Vein endothelial cell (primary cell): ENCODE measurements at places on chromosomes 2 and 18. TPM values are rescaled to one million over a fixed set of nuclear protein-coding genes. Genes with fewer than 3 reads are reported as not detected.

The EMILIN1 gene
- total RNA-seq: 1.4 and 2.9 TPM in 2 replicates

The PIEZO2 gene
- total RNA-seq: 103 and 134 TPM in 2 replicates

The VWA3B gene
- not detected in 2 replicates for total RNA-seq

The CRYGC gene
- total RNA-seq: not detected in 2 replicates

The SIX3 gene
- total RNA-seq: not detected in 2 replicates

The SLC5A7 gene
- total RNA-seq: not detected in 2 replicates

The ACTG2 gene
- 0.67 TPM in 1 of 2 replicates, not detected in the other for total RNA-seq

The FABP1 gene
- not detected in 2 replicates for total RNA-seq

The PROC gene
- not detected in 2 replicates for total RNA-seq

The BMP10 gene
- 0.33 TPM in 1 of 2 replicates, not detected in the other for total RNA-seq

The IGFBP5 gene
- 0.48 and 0.65 TPM in 2 replicates for total RNA-seq

The NRP2 gene
- 272 and 443 TPM in 2 replicates for total RNA-seq

The RGPD3 gene
- 0.33 and 0.38 TPM in 2 replicates for total RNA-seq

The RTP5 gene
- total RNA-seq: not detected in 2 replicates

The AGAP1 gene
- total RNA-seq: 8.8 and 13.2 TPM in 2 replicates

The OBSL1 gene
- 18.5 and 22.5 TPM in 2 replicates for total RNA-seq

The CHRND gene
- not detected in 2 replicates for total RNA-seq

The DOK6 gene
- total RNA-seq: under 0.01 and 0.57 TPM in 2 replicates

The TTN gene
- total RNA-seq: 2.6 and 3.3 TPM in 2 replicates

The ZSCAN30 gene
- total RNA-seq: 13.4 and 16.4 TPM in 2 replicates

The LRP2 gene
- total RNA-seq: not detected in 2 replicates

The PRKAG3 gene
- not detected in 2 replicates for total RNA-seq

The MAP2 gene
- total RNA-seq: 23.2 and 31.7 TPM in 2 replicates

The GPR45 gene
- total RNA-seq: not detected in 2 replicates

The MSTN gene
- total RNA-seq: 0.10 TPM in 1 of 2 replicates, not detected in the other

The FAP gene
- 0.98 and 4.5 TPM in 2 replicates for total RNA-seq

The CIB4 gene
- not detected in 2 replicates for total RNA-seq

The CCDC74B gene
- 0.65 and 2.9 TPM in 2 replicates for total RNA-seq

The CCDC178 gene
- total RNA-seq: 0.65 and 1.8 TPM in 2 replicates

The CTIF gene
- 27.0 and 32.3 TPM in 2 replicates for total RNA-seq

The HOXD1 gene
- total RNA-seq: 16.6 and 26.8 TPM in 2 replicates

The MYO1B gene
- total RNA-seq: 119 and 198 TPM in 2 replicates

The SLC19A3 gene
- total RNA-seq: 0.33 TPM in 1 of 2 replicates, not detected in the other

The MC4R gene
- not detected in 2 replicates for total RNA-seq

The PKP4 gene
- total RNA-seq: 58.8 and 80.0 TPM in 2 replicates
